ENCODE measurements at places on chromosomes 5 and 9. TPM values are rescaled to one million over a fixed set of nuclear protein-coding genes. Genes with fewer than 3 reads are reported as not detected.

Gene ENC1
- total RNA-seq: 5.9 TPM

- DNase-seq: no peak
These were observed 60.8 kb upstream of the RNU6ATAC start for GRCh38 chr9:134225186-134225585.

Gene TPPP
- 0.24 TPM for total RNA-seq

DNA sequence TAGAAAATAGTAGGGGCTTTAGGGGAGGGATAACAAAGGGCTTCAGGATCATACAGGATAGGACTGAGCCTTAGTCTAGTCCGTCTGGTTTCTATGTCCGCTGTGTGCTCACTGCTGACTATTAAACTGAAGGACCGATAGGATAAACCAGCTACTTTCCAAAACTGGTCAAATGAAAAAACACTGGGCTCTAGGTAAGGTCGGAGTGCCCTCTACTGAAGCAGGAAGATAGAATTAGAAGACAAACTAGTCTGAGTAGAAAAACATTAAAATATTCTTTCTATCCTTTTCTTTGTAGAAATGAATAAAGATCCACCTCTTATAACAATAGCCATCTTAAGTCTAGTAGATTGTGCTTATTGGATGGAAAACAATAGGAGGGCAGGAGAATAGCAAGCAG, 133.6 kb downstream of the CEMIP2 start:
- no peak for DNase-seq

Gene MPDZ
- total RNA-seq: 5.1 TPM

DNA sequence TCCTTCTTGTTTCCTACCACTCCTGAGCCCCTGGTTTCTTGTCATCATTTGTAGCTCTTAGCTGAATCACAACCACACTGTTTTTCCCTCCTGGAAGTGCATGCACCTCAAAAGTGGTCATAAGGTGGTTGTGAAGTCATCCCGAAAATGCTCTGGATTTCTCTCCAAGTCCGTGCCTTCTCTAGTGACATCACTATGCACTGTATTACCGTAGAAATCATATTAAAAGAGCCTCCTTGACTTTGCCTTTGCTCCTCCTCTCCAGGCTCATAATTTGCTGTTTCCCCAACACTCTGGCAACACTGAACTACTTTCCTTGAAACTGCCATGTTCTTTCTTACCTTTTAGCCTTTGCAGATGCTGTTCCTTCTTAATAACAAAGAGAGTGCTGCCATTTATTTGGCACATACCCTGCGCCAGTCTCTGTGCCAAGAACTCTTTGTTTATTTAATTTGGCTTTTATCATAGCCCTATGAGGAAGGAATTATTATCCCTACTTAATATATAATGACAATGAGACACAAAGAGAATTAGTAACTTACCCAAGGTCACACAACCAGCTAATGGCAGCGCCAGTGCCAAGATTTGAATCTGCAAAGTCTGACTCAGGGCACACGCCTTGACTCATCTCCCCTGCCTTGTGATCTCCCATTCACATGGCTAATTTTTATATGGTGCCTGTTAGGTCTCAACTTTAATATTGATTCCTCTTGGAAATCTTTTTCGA, 115.4 kb downstream of the KIF4B start:
- DNase-seq: no peak
